Suppressor macrophage treated with lipopolysaccharide for 1 hour (primary cell): ENCODE measurements at places on chromosomes 5 and 9.

GRCh38 chr9:5799314-5799713 is 33.6 kb downstream of the ERMP1 start:
- no peak for DNase-seq

GRCh38 chr5:41637869-41638268 is 127.5 kb upstream of the PLCXD3 start:
- no peak for DNase-seq

DNA sequence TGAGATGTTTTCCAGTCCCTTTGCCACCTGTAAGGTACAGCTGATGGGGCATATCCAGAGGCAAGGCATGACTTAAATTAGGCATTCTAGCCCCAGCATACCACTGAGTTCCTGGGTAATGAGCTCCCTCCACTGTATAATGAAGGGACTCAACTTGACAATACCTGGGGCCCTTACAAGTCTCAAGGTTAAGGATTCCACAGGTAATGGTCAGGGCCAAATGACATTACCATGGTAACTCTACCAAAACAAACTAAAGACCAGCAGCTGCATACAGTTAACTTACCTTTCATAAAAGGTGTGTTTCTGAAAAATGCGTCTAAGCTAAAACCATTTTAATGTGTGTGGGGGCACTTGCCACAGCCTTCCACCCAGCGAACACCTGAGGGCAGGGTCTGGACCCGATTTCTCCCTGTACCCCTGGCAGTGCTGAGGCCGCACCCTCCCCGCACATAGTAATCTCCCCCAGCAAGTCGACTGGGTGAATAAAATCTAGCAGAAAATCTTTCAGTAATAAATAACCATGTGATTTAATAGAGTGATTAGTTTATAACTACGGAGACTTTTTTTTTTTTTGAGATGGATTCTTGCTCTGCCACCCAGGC is 24.2 kb downstream of the CCDC69 start:
- no peak for DNase-seq

- DNase-seq: no peak
Observed at GRCh38 chr5:97148288-97148687, 5.9 kb upstream of the LIX1 start.

GRCh38 chr5:75640826-75641225 is 29.6 kb downstream of the ANKDD1B start:
- DNase-seq: no peak
